Umbilical cord (tissue), 2 donors: ENCODE measurements at places on chromosomes 2 and 18.

DNA sequence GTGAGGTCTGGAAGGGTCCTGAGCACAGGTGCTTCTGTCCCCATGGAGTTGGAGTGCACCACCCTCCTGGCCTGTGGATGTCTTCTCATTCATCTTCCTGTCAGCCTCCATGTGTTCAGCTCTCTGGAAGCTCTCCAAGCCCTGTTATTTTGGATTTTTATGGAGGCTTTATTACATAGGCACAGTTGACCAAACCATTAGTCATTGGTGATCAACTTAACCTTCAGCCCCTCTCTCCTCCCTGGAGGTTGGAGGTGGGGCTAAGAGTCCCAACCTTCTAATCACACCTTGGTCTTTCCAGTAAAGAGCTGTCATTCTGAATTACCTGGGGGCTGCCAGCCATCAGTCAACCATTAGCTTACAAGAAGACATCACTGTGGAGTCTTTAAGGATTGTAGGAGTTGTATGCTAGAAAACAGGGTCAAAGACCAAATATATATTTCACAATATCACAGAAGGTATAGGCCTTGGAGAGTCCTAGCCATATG, 7.5 kb upstream of the MCFD2 start:
- no peak for DNase-seq

DNA sequence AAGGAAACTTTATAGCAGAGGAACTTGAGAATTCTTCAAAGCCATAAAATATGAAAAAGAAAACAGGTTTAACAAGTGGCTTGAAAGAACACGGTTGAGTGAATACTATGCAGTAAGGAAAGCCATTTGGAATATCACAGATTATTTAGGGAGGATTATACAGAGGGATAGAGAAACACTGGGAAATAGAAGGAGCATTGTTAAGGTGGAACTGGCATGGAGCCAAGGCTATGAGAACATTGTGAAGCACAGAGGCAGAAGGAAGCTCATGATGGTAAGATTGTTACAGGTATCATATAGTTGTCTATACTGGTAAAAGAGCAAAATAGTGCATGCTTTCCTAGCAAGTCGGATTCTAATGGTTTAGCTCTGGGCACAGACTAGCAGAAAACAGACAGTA, 87.1 kb downstream of the SS18 start:
- no peak for DNase-seq

DNA sequence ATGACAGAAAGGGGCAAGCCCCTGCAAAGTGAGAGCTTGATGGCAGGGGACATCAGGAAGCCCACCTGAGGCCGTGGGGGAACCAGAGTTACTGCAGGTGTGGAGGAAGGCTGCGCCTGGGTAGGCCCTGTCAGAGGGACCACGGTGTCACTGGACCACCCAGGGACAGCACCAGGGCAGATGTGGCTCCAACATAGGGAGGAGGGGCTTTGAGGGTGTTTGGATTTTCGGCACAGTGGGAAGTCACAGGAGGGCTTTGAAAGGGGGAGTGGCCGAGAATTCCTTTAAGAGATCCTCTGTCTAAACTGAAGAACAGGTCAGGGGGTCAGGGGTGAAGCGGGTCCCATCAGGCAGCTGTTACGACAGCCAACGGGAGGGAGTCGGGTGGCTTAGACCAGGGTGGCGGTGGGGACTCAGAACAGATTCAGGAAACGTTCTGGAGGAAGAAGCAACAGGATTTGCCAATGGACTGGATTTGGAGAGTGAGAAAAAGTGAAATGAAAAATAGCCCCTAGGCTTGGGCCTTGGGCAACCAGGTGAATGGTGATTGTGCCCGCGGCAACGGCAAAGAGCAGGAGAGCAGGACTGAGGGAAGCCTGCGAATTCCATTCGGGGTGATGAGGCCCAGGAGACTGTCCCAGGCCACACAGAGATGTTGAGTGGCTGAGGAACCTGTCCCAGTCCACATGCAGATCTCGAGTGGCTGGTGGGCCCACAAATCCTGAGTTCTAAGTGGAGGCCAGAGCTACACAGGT, 166.1 kb downstream of the LAMA1 start:
- no peak for DNase-seq

DNA sequence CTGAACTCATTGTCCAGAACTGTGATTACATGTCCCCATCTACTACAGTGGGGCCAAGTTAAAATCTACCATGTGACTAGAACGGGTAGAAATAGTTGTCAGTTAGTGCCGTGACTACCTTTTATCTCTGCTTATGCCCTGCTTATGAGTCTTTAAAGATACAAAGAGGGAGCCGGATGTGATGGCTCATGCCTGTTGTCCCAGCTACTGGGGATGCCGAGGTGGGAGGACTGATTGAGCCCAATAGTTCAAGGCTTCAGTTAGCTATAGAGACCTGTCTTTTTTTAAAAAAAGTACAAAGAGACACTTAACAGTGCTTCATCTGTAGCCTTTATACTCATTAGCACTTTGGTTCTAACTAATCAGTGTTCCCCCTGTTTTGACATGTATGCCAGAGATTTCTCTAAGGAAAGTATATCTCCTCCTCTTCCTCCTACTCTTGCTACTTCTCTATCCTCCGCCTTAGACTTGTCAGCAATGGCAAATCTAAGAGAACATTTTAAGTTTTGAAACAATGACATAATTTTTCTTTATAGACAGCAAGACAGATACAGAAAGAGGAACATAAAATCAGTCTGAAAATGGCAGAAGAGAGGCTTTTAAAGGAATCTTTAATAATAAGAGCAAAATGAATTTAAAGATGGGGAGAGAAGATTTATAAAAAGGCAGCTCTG, 45.0 kb downstream of the NBEAL1 start:
- no peak for DNase-seq
